ENCODE measurements at places on chromosomes 5 and 9.

- no peaks in the 10 kb centered on the region for H3K27me3 ChIP-seq
- H3K4me1 ChIP-seq = peaks cover 54% of the 10 kb centered on the region
- H3K4me3 ChIP-seq = peak overlapping the region; percentile 9
Measured at GRCh38 chr9:686321-686813, 155.1 kb upstream of the DMRT1 start.

GRCh38 chr9:95545831-95546567, 29.2 kb upstream of the PTCH1 start:
- peaks cover 5% of the 10 kb centered on the region for H3K27me3 ChIP-seq
- H3K4me3 ChIP-seq = no peak overlapping the region
- no peaks in the 10 kb centered on the region for H3K36me3 ChIP-seq
- no peak overlapping the region for H3K27ac ChIP-seq
- DNase-seq = no peak
- peaks cover 10% of the 10 kb centered on the region for H3K4me1 ChIP-seq

DNA sequence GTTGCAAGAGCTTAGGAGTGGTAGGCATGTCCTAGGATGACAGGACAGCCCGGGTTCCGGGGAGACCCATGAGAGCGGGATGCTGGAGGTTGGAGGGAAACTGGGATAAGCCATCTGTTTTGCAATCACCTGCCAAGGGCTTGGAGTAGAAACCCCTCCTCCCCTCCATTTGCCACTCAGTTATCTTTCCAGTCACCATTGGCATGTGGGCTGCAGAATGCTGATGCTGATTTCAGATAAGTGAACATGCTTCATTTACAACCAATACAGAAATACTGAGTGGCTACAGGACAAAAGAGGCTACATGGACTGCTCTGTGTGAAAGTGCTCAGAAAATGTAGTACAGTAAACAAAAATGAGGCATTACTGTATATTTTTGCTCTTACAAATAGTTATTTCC, 93.4 kb upstream of the KIF2A start:
- DNase-seq = no peak
- H3K27me3 ChIP-seq = no peaks in the 10 kb centered on the region
- no peaks in the 10 kb centered on the region for H3K36me3 ChIP-seq
- no peaks in the 10 kb centered on the region for H3K4me1 ChIP-seq
- no peak overlapping the region for H3K27ac ChIP-seq

GRCh38 chr9:91334053-91334452, 27.7 kb downstream of the AUH start:
- H3K4me1 ChIP-seq = peaks cover 5% of the 10 kb centered on the region
- H3K27me3 ChIP-seq = no peaks in the 10 kb centered on the region
- no peak for DNase-seq
- no peak overlapping the region for H3K27ac ChIP-seq
- no peak overlapping the region for H3K4me3 ChIP-seq

DNA sequence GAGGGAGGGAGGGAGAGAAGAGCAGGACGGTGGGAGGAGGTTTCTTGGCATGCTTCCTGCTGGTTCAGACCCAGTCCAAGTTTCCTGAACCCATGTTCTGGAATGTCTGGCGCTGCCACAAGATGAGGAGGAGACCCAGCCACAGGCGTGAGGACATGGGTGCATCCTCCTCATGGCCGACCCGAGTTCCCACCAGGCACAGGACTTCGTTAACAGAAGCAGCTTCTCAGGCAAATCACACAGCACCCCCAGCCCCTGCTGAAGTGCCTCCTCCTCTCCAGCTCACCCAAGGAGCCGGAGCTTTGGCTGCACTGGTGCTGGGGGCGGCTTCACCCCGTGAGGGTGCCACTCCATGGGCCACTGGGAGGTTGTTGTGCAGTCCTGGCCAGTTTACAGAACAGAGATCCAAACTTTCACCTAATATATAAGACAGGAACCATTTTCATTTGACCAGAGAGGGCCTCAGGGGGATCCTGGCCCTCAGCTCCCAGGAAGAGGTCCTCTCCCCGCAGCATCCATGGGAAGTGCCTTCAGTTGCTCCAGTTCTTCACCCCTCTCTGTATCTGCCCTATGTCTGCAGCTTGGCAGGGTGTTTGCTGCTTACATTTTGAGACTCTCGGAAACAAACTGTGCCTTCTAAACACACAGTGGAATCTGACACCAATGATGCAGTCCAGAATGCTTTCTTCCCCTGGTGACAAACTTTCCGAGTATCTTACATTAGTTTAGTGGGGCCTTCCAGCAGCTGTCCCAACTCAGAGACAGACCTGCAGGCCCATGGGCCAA, 10.2 kb upstream of the NKD2 start:
- no peak for DNase-seq
- no peaks in the 10 kb centered on the region for H3K36me3 ChIP-seq
- peak overlapping the region; percentile 75 for H3K27ac ChIP-seq
- no peak overlapping the region for H3K4me3 ChIP-seq
- peaks cover 22% of the 10 kb centered on the region for H3K4me1 ChIP-seq

DNA sequence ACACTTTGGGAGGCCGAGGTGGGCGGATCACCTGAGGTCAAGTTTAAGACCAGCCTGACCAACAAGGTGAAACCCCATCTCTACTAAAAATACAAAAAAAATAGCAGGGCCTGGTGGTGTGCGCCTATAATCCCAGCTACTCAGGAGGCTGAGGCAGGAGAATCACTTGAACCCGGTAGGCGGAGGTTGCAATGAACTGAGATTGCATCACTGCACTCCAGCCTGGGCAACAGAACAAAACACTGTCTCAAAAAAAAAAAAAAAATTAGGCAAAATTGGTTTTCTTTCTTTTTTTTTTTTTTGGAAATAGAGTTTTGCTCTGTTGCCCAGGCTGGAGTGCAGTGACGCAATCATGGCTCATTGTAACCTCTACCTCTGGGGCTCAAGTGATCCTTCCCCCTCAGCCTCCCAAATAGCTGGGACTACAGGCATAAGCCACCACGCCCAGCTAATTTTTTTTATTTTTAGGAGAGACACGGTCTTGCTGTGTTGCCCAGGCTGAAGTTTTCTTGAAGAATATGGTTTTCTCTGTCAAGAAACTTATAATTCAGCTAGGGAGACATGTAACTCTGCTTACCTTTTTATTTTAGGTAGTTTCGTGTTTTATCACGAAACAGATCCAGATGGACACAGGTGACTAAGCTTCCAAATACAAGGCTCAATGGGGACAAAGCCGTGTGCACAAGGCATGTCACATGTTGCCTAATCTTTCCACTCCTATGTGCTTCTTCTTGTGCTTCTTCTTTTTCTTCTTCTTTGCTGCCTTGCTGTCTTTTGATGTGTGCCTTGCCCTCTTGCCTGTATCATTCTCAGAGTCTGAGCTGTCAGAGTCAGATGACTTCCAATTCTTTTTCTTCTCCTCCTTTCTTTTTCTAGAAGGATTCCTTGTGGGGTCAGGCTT, 14.3 kb downstream of the TTC1 start:
- no peak for DNase-seq
- no peaks in the 10 kb centered on the region for H3K27me3 ChIP-seq
- no peaks in the 10 kb centered on the region for H3K4me1 ChIP-seq
- no peak overlapping the region for H3K27ac ChIP-seq
- no peak overlapping the region for H3K4me3 ChIP-seq

GRCh38 chr9:70574151-70574837, 159.8 kb upstream of the KLF9 start:
- H3K27ac ChIP-seq = no peak overlapping the region
- H3K4me1 ChIP-seq = peaks cover 19% of the 10 kb centered on the region
- DNase-seq = no peak
- no peak overlapping the region for H3K4me3 ChIP-seq

- no peaks in the 10 kb centered on the region for H3K4me1 ChIP-seq
- H3K4me3 ChIP-seq = no peak overlapping the region
- H3K36me3 ChIP-seq = no peaks in the 10 kb centered on the region
- no peak for DNase-seq
- H3K27ac ChIP-seq = no peak overlapping the region
- H3K27me3 ChIP-seq = no peaks in the 10 kb centered on the region
Measured at GRCh38 chr5:55750499-55750898, 12.6 kb downstream of the DDX4 start.

DNA sequence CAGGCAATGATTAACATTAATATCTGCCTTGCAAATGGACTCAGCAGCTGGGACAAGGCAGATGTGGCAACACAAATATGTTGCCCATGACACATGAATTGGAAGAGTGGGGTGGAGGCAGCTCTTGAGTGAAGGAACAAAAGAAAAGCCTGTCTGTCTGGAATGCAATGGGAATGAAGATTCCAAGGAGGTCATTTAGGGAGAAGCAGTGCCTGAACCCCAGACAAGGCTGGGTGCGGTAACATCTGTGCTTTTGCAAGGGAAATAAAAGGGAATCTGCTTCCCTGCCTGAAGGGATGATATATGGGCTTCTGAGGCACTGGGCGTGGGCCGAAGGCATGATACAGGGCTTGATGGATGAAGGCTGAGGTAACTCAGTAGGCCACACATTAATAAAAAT, 94.1 kb upstream of the TRIM32 start:
- H3K36me3 ChIP-seq = peaks cover 9% of the 10 kb centered on the region
- no peaks in the 10 kb centered on the region for H3K4me1 ChIP-seq

GRCh38 chr5:19615661-19616060, 372.3 kb downstream of the CDH18 start:
- no peaks in the 10 kb centered on the region for H3K36me3 ChIP-seq
- DNase-seq = no peak
- no peaks in the 10 kb centered on the region for H3K4me1 ChIP-seq
- no peak overlapping the region for H3K27ac ChIP-seq
